Heart right ventricle (tissue), 16 donors: ENCODE measurements at places on chromosomes 6 and 20. TPM values are rescaled to one million over a fixed set of nuclear protein-coding genes. Genes with fewer than 3 reads are reported as not detected.

The SLPI gene
- 2.6 TPM for polyA plus RNA-seq

The DNAH8 gene
- not detected for polyA plus RNA-seq

The WTAP gene
- polyA plus RNA-seq, result 47.8 TPM

The EEF1A2 gene
- polyA plus RNA-seq, result 1,465 TPM

The PGC gene
- 2.0 TPM for polyA plus RNA-seq

The NRSN2 gene
- polyA plus RNA-seq, result 53.9 TPM

The TGM2 gene
- polyA plus RNA-seq, result 146 TPM

The GJA1 gene
- 101 TPM for polyA plus RNA-seq

- no peak for DNase-seq
These were observed 33.4 kb downstream of the FOXC1 start for GRCh38 chr6:1643111-1643510.

DNA sequence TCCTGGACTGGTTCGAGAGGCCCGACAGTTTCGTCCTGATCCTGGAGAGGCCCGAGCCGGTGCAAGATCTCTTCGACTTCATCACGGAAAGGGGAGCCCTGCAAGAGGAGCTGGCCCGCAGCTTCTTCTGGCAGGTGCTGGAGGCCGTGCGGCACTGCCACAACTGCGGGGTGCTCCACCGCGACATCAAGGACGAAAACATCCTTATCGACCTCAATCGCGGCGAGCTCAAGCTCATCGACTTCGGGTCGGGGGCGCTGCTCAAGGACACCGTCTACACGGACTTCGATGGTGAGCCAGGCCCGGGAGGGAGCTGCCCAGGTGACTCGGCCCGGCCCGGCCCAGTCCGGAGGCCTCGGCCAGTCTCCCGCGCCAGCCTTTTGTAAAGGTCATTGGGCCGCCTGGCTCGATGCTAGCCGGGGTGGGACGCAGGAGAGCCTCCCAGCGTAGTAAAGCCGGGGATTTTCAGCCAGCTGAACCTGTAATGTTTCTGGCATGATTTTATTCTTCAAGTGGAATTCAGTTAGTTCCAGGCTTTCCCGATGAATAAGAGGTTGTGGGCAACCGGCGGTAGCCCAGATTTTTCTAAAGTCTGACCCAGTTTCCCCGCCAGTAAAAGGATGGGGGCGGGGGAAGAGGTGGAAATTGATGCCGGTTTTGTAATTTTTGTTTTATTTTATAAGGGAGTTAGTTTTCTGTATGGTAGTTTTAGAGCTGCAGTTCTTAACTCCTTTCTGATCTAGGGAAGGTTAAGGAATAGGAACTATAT lies 1.4 kb downstream of the PIM1 start:
- DNase-seq, result peak; percentile 51

DNA sequence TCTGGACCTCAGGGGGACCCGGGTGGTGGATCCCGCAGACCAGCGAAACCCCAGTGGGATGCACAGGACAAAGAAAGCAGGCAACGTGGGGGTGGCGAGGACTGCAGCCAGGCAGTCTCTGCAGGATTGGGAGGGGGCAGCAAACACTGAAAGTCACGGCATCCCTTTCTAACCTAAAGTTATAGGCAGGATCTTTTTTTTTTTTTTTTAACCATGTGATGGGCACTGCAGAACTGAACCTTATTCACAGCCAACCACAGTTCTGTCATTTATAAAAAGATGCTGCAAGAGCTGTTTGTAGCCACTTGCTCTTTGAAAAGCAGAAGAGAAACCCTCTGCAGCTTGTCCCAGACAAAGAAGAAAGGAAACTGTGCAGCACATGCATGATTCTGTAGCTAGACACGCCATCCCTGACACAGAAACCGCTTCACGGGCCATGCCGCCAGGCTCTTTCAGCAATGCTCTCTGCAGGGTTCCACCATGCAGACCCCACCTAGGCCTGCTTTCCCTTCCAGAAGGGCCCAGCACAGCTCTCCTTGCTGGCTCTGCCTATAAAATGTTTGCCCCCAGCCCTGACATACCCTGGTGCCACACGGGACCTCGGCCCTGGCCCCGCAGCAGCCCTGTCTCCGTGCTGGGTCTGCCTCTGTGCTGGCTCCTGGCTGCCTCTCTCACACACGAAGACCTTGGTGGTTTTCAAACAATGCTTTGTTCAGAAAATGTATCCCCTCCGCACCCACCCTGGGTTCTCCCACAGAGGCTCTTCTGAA lies 70.8 kb downstream of the PYGB start:
- DNase-seq, result no peak

DNA sequence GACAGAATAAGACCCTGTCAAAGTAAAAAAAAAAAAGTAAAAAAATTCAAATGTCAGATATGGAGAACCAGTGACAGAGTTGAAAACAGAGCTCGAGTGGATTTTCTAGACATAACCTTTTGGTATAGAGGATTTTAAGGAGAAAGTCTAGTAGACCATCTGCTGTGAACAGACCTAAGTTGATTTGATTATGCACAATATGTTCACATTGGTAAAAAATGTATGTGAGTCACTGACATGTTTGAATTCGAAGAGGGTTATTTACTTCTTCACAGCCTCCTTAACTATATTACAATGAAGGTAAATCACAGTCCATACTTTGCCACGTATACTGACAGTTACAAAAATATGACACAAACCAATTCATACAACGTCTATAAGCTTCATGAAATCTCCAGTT lies 7.4 kb downstream of the TINAG start:
- no peak for DNase-seq

- DNase-seq, result peak; percentile 33
These were observed 114.8 kb upstream of the CD93 start for GRCh38 chr20:23200914-23201313.

DNA sequence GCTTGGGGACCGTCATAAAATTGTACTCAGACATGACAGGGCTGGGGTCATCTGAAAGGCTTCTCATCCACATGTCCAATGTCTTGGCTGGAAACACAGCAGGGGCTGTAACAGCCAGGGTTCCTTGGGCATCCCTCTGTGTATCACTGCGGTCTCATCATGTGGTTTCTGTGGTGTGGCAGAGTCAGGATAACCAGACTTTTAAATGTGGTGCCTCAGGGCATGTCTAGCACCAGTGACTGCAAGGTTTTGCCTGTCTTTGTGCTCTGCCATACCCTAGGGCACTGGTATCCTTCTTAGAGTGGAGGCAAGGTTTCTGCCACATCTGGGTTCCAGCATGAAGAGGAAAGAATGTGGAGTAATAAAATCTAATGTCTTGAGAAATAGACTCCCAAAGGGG lies 124.2 kb downstream of the PLEKHG1 start:
- no peak for DNase-seq

- DNase-seq, result peak; percentile 66
These were observed 1.3 kb downstream of the MAPK14 start for GRCh38 chr6:36028877-36029324.

DNA sequence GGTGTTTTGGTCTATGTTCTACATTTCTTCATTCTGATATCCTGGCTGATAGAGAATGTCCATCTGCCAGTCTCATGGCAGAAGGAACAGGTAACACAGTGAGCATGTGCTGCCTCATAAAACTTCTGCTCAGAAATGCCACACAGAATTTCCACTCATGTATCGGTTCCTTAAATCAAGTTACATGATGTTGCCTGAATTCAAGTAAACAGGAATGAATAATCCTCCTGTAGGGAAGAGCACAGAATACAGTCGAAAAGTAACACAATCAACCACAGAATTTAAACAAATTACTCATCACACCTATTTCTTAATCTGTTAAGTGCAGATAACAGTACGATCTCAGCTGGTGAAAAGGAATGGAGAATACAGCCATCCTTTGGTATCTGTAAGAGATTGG lies 74.7 kb downstream of the FAM217A start:
- DNase-seq, result no peak

DNA sequence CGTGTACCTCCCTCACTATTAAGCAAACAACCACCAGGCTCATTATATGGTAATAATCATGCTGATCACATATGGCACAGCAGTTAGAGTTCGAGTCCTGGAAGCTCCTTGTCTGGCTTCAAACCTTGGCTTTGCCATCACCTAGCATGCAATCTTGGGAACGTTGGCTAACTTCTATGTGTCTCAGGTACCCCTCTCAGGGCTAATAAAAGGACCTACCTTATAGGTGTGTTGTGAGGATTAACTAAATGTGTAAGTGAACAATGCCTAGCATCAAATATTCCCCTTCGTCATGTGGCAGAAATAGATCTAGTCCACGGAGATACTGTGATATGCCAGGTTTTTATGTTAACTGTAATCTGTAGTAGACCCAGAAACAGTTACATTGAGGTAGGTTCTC lies 10.4 kb downstream of the CYP24A1 start:
- no peak for DNase-seq

DNA sequence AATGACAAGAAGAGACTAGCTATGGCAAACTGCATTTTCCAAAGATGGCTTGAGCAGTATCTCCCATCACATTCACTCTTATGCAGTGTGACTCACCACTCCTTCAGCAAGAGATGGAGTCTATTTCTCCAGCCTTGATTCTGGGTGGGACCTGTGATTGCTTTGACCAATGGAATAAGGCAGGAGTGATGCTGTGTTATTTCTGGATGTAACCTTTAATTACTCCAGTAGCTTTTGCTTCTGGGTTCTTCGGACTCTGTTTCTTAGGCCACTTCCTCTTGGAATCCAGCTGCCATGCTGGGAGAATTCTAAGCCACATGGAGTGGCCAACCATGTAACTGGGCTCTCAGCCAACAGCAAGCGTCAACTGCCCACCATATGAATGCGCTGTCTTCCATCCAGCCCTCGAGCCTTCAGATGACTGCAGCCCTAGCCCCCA lies 50.7 kb downstream of the TGM2 start:
- peak; percentile 3 for DNase-seq

DNA sequence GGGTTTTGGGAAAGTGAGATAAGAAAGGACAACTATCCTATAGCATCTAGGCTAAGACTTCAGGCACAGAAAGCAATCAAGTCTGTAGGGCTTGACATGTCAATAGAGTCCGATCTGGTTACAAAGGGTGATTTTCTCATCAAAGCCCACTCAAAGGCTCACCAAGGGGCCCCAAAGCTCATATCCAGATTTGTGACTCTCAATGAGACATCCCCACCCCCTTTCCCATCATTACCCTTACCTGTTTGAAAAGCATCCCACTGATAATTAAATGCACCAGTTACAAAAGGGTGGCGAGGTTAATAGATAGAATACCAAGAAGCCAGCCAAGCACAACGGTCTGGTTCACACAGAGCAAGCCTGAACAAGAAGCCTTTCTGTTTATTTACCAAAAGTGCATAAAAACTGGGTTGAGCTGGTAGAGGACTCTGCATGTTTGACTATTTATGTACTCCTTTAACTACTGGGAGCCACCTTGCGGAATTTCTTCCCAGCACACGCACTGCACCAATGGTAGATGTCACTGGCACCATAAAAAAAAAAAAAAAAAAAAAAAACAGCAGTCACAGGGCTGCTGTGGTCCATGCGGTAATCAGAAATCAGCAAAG lies 6.1 kb downstream of the JAG1 start:
- DNase-seq, result no peak

- no peak for DNase-seq
These were observed 35.9 kb downstream of the LAMP5 start for GRCh38 chr20:9550283-9550682.

GRCh38 chr6:43205849-43206248 lies 23.4 kb downstream of the DNPH1 start:
- no peak for DNase-seq

GRCh38 chr20:4864311-4864752 lies 137.0 kb downstream of the SLC23A2 start:
- no peak for DNase-seq

GRCh38 chr20:10581823-10582222 lies 92.0 kb downstream of the JAG1 start:
- no peak for DNase-seq

- DNase-seq, result no peak
These were observed 459.5 kb downstream of the LMBRD1 start for GRCh38 chr6:69337311-69337710.

DNA sequence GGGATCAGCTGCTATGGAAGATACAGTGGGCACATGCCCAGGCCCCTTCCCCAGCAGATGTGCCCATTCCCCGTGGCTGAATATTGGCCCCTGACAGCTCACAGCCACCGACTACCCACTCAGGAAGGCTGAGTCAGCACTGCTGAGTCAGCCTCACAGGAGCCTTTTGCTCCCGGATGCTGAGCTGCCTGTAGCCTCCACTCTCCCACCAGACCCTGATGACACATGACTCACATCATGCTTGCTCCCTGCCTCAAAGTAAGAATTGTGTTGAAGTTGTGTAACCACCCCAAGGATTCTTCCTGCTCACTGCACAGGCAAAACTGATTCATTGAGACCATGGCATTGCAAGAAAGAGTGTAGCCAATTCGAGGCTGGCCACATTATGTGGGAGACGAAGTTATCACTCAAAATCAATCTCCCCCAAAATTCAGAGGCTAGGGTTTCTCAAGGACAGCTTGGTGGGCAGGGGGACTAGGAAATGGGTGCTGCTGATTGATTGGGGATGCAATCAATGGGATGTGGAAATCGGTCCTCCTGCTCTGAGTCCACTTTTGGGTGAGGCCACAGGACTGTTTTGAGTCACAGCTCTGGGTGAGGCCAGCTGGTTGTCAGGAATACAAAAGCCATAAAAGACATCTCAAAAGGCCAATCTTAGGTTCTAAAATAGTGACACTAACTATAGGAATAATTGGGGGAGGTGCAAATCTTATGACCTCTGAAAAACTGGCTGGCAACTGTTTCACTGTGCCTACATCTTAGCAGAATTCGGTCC lies 556.6 kb upstream of the CDH4 start:
- no peak for DNase-seq

GRCh38 chr6:33837971-33838665 lies 34.3 kb upstream of the MLN start:
- no peak for DNase-seq

- DNase-seq, result no peak
These were observed 75.6 kb upstream of the KIF25 start for GRCh38 chr6:167921831-167922230.

DNA sequence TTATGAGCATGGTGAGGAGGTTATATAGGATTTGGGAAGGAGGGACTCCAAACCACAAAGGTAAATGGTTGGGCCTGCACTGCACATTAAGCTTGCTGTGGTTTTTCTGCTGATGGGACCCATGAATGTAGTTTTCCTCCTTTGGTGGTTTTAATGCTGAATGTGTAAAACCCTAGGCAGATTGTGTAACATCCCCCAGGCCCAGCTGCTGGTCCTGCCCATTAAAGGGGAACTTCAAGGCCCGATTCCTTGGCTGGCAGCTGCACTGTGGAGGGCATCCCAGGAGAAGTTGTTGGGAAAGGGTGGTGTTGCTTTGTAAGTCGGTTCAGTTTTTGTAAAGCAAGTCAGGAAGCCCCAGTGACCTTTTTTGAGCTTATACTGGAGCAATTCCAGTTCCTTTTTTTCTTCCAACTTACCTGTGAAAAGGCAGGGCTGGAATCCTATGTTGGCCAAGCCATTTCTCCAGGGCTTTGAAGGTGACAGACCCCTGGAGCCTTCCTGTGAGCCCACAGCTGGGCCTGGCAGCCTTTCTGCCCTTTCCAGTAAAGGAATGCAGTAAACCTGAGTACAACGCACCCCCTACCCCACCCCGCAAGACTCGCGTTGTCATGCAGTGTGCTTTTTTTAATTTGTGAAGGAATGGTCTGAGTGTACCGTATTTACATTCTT lies 43.1 kb upstream of the NAA20 start:
- DNase-seq, result peak; percentile 57

- DNase-seq, result no peak
These were observed 156.1 kb upstream of the SALL4 start for GRCh38 chr20:51958099-51959065.
